Memory B cell (primary cell): ENCODE measurements at places on chromosomes 16 and 17.

DNA sequence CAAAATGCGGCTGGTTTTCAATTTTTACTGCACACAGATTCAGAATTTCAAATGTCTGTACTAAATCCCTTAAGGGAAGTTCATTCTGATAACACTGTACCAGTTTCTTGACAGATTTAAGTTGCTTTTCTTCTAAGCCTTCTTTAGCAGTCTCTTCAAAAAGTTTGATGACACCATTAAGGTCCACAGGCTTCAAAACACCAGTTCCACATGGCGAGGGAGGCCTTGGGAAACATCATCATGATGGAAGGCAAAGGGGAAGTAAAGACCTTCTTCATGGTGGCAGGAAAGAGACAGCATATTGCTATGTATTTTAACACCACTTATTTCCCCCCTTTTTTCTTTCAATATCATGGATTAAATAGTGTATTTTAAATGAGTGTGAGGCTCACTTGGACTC lies 24.5 kb downstream of the NLRC5 start:
- DNase-seq, result no peak

DNA sequence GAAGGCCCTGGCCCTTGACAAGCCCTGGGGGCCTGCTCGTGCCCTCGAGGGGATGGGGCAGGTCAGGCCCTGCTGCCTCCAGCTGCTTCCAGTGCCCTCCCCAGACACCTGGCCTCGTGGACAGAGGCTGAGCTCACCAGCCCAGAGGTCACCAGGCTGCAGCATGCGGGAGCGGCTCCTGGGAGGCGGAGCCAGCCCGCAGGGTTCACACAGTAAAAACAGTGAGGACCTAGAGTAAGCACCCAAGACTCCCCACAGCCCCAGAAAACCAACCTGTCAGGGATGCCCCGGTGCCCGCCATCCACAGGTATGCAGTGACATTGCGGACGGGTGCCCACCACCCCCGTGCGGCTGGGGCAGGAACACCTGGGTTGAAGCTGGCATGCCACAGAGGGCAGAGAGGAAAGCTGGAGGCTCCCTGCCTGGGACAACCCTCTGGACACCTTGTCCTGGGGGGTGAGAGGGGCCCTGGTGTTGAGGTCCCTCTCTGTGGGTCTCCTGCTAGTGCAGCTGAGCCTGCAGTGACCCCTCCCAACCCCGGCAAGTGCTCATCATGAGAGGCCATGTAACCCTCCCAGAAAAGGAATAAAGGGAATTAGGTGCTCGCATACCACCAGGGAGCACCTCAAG lies 62.1 kb downstream of the LMF1 start:
- DNase-seq, result no peak

- no peak for DNase-seq
Observed at GRCh38 chr17:2978116-2978515, 85.3 kb downstream of the OR1D5 start.

GRCh38 chr16:86991679-86992078 lies 325.5 kb downstream of the C16orf95 start:
- DNase-seq, result no peak

DNA sequence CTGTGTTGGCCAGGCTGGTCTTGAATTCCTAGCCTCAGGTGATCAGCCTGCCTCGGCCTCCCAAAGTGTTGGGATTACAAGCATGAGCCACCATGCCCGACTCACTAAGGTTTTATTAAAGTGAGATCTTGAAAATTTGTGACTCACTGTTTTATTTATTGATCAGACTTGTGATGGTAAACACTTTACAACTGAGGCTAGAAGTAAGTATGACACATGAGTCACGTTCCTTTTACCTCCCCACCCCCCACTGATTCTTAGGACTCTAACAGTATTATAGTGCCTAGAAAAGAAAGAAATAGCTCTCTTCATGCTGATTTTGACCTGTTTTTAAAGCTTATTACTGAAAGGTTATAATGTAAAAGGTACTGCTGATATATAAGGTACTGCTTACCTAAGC lies 160.6 kb downstream of the TANC2 start:
- no peak for DNase-seq

DNA sequence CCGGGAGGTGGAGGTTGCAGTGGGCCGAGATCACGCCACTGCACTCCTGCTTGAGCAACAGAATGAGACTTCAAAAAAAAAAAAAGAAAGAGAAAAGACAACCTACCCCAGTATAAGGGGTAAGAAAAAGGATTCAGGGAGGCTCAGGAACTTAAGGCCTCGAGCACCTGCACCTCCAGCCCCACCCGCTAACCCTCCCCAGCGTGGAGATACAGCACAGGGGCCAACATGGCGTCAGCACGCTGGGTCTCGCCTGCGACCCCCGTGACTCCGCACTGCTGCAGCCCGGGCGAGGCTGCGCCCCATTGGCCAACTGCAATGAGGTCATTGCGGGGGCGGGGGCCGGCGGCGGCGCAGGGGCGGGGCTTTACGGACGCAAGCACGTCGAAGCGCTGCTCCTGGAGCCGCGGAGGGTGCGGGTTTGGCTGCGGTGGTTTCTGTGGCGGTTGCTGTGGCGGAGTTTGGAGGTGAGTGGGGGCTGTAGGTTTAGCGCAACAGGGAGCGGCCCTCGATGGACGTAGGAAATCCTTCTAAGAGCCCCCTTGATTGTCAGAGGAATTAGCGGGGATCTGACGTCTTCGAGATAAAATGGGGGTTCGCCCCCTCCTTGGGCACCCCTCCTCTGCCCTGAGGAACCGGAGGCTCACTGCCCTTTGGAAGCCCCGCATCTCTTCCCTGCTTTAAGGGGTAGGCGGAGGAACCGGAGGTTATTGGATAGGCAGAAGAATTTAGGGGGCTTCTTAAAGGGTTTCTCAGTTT lies at the start of gene ATP6V0A1:
Gene ATP6V0A1 (plus strand): TSS at position 382 of the 759 bp plus-strand sequence. CDS start 2,017 bp downstream, outside the sequence.
- DNase-seq, result peak; percentile 81

GRCh38 chr17:66947311-66947710 lies 17.2 kb upstream of the CACNG4 start:
- no peak for DNase-seq

- no peak for DNase-seq
Observed at GRCh38 chr17:9472094-9472493, 103.5 kb downstream of the STX8 start.

GRCh38 chr16:86431540-86431939 lies 78.8 kb upstream of the FOXF1 start:
- DNase-seq, result no peak

DNA sequence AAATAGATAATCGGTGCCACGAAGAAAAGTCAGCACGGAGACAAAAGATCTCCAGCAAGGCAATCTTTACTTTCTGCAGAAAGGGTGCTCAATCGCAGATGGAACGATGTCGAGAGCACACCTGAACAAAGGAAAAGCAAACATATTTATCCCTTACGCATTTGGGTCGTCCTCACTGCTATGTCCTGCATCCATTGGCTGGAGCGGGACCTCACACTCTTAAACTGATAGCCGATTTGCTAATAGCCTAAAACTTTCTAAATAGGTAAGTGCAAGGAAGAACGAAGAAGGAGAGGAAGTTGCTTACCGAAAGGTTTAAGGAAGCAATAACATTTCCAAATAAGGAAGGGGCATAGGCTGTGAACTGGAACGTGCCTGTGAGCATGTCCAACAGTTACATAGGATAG lies 1.2 kb upstream of the AKAP10 start:
- no peak for DNase-seq

- no peak for DNase-seq
Observed at GRCh38 chr16:13797718-13798117, 122.2 kb upstream of the ERCC4 start.

- no peak for DNase-seq
Observed at GRCh38 chr16:445566-445965, 20.1 kb downstream of the RAB11FIP3 start.

DNA sequence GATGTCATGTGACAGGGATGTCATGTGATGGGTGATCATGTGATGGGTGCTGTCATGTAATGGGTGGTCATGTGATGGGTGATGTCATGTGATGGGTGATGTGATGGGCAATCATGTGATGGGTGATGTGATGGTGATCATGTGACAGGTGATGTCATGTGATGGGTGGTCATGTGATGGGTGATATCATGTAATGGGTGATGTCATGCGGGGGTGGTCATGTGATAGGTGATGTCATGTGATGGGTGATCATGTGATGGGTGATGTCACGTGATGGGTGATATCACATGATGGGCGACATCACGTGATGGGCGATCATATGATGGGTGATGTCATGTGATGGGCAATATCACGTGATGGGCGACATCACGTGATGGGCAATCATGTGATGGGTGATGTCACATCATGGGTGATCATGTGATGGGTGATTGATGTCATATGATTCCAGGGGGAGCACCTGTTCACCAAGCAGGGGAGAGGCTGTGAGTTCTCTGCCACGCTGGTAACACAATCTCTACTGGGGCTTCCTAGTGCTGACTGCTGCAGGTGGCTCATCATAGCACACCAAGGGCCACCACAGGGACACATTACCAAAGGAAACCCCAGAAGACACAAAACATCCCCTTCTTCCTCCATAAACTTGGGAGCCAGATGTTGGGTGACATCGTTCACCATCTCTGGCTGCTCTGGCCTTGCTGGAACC lies 16.5 kb downstream of the CD300LB start:
- DNase-seq, result no peak

DNA sequence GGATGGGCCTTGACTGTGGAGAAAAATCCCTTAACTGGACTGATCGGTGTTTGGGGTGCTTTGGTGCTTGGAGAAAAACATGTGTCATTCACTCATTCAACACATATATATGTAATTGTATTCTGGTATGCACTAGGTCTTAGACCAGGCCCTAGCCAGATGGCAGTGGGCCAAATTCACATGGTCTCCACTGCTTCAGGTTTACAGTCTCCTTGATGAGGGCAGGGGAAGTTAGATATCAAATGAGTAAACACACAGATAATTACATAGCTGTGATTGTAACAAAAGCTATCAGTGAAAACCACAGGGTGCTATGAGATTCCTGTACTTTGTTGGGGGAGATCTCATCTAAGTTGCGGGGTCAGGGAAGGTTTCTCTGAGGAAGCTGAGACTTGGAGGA lies 78.8 kb downstream of the WWP2 start:
- DNase-seq, result no peak

GRCh38 chr17:76635039-76635438 lies 8.5 kb downstream of the ST6GALNAC1 start:
- no peak for DNase-seq

GRCh38 chr16:1989209-1990100 lies at the start of gene SYNGR3:
TSS of gene SYNGR3 (plus strand) at chr16:1989970. CDS start at chr16:1990103, 133 bp downstream.
- DNase-seq, result no peak

GRCh38 chr17:80270104-80270503 lies 9.5 kb downstream of the RNF213 start:
- DNase-seq, result no peak

DNA sequence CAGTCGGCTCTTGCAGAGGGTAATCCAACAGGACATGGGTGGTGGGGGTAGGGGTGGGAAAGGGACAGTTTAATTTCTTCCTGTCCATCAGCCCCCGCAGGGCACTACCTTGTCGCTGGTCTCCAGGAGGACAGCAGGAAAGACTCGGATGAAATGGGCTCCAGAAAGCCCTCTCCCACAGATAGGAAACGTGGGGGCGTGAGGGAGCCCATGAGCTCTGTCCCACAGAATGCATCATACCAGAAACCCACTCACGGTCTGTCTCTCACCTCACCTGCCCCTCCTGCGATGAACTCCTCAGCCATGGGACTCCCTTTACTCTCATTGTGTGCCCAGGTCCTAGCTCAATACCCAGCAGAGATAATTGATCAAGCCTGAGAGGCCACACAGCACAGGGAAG lies 240.1 kb downstream of the GSG1L start:
- no peak for DNase-seq
